ENCODE measurements at places on chromosomes 5 and 9.

DNA sequence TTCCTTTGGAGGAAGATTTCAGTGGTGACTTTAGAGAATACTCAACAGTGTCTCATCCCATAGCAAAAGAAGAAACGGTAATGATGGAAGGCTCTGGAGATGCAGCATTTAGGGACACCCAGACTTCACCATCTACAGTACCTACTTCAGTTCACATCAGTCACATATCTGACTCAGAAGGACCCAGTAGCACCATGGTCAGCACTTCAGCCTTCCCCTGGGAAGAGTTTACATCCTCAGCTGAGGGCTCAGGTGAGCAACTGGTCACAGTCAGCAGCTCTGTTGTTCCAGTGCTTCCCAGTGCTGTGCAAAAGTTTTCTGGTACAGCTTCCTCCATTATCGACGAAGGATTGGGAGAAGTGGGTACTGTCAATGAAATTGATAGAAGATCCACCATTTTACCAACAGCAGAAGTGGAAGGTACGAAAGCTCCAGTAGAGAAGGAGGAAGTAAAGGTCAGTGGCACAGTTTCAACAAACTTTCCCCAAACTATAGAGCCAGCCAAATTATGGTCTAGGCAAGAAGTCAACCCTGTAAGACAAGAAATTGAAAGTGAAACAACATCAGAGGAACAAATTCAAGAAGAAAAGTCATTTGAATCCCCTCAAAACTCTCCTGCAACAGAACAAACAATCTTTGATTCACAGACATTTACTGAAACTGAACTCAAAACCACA is 67.4 kb downstream of the VCAN start:
- DNase-seq: no peak

GRCh38 chr5:158883502-158883901 is 216.2 kb downstream of the EBF1 start:
- no peak for DNase-seq

DNA sequence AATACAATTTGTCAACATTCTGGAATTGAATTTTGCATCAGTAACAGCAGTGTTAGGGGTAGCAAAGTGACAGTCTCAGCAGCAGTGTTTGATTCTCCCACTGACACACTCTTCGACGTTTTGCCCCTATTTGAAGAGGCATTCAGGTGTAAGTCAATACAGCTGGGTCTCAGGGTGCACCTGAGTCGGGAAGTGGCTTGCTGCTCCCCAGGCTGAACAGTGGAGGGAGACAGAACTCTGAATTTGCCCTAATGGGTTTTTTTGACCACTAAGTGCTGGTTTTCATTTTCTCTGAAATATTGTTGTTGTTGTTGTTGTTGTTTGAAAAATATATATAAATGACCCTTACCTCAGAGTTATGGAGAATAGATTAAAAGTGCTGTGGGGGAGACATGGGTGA is 223.2 kb downstream of the TLR4 start:
- DNase-seq: no peak

DNA sequence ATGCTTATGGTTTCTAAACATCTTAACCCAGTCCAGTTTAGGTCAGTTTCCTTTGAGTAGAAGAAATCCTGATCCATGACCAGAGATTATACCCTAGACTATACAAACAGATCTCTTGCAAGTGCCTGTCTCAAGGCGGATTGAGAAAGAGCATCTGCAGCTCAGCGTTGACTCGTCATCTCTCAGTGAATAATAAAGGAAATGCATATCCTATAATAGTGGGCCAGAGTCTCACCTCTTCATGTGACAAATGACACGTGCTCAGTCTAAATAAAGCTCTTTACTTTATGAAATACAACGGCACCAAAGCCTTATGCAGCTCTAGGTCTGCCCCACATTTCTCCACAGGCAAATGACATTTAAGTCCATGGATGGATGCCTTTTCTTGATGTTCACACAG is 179.4 kb upstream of the NR3C1 start:
- DNase-seq: no peak

- DNase-seq: no peak
These were observed 534 bp downstream of the SRFBP1 start for GRCh38 chr5:121962347-121962670.

- no peak for DNase-seq
These were observed 521.3 kb upstream of the TRPC7 start for GRCh38 chr5:136886608-136887007.

DNA sequence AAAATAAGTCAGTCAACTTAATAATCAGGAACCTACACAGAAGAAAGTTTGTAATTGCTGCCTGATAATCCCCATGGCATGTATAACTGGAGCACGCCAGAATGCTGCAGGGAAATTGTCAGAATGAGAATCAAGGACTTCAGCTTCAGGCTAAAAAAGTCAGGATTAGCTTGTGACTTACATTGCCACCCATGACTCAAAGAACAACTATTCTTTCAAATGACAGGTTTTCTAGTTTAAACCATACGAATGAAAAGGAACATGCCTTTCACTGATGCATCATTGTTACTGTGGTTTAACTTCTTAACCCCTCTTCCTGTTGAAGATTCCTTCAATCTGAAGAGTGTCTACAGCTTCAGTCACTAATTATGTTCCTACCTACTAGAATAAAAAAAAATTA is 112.4 kb downstream of the ISL1 start:
- DNase-seq: no peak

DNA sequence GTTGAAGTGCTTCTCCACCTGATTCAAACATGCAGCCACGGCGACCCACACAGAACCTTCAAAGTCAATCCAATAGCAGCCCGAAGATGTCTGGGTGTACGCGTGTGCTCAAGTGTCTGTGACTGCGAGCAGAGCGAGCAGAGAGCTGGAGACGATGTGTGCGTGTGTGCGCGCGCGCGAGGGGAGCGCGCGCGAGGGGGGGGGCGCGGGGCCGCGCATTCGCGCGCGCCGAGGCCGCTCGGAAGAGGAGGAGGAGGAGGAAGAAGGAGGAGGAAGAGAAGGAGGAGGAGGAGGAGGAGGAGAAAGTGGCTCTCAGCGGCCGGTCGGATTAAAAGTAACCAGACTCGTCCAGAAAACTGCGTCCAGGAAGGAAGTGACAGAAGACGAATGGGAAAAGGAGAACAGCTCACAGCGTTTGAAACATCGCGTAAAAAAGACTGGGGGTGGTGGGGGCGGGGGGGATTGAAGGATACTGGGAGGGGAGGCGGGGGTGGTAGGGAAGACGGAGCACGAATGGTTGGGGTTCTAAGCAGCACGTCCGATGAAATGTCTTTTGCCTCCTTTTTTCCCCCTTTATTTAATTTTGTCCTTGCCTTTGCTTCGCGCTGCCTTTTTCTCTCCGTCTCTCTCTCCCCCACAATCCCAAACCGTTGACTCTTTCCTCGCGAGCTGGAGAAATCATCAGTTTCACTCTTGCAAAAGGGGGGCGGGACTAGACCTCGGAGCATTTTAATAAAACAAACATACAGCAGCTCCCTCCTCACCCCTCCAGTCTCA is at the start of gene MEF2C:
MEF2C (minus strand) TSS at position 126 of the 777 bp plus-strand sequence. CDS start 59,396 bp downstream, outside the sequence.
- DNase-seq: no peak

GRCh38 chr5:149559706-149560105 is 8.5 kb upstream of the CSNK1A1 start:
- no peak for DNase-seq

DNA sequence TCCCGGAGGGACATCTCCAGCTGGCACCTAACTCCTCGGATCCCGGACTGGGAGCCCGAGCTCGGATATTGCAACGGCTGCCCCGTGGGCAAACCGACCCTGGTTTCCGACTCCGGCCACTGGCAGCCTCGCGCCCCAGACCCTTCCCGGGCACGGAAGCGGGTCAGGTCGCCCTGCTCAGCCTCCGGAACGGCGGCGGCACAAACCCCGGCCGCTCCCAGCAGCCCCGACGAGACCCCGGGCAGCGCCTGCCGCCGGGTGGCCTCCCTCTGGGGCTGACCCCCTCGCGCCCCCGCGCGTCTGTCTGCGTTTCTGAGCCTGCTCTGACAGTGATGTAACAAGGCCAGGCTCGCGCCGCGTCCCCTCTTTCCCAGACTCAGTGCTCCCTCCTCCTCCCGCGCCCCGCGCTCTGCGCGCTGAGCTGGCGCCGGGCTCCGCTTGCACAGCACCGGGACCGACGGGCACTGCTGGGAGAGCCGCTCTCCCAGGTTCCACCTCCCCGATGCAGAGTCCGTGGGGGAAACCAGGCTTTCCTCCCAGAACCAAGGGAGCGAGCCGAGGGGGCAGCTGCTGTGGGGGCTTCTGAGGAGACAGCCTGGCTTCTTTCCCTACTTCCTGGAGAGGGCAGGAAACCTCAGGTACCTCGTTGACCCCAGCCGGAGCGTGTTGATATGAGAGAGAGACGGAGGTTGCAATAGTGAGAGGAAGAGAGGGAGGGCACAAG is at the start of gene TMEM215:
TMEM215 (plus strand) TSS at position 373 of the 724 bp plus-strand sequence. CDS start 644 bp downstream, outside the sequence.
- DNase-seq: no peak

DNA sequence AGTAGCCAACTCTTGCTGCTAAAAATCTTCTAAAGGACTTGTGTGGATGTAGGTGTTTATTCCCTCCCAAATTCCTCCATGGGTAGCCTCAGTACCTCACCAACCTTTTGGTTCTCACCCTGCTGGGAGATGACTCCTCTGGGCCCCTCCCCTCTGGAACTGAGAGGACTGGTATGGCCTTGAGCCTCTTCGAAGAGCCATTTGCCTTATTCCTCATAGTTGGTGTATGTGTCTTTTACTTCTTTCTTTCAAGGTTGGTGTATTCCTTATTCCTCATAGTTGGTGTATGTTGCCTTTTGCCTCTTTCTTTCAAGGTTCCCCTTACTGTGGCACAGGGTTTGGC is 48.3 kb downstream of the GNAQ start:
- no peak for DNase-seq

DNA sequence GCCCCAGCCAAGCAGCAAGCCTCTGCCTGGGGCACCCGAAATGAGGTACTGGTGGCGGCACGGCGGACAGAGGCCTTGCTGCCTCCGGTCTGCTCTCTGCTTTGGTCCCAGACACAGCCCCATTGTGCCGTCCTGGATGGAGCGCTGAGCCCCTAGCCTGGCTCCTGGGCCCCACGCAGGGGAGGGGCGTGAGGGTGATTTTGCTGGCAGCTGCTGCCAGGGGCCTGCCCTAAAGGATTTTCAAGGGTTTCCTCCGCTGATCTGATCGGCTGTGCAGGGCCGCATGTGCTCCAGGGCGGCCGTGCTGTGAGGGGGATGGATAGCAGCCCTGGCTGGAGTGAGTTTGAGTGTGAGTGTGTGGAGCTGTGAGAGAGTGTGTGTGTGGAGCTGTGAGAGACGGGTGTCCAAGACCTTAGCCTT is 1.3 kb downstream of the GPSM1 start:
- DNase-seq: no peak

GRCh38 chr9:4970970-4971641 is 14.0 kb upstream of the JAK2 start:
- DNase-seq: peak; percentile 33

GRCh38 chr5:52262844-52263243 is 524.9 kb upstream of the ITGA1 start:
- DNase-seq: no peak

GRCh38 chr5:140360681-140361479 is 886 bp downstream of the SLC4A9 start:
- DNase-seq: no peak

GRCh38 chr9:137240318-137240840 is 708 bp upstream of the TUBB4B start:
- DNase-seq: peak; percentile 66

DNA sequence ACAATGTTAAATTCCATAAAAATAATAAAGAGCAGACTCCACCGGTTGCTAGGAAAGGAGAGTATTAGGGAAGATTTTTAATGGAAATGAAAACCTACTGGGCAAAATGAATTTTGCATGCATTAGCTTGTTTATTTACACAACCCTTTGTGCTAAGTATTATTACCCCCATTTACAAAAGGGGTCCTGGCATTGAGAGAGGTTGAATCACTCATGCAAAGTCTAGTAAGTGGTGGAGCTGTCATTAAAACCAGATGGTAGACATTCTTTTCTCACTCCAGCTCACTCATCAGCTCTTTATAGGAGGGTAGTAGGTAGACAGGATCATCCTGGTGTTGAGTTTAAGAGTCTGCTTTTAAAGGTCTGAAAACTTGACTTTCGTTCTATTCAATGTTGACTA is 395.1 kb downstream of the PLK2 start:
- no peak for DNase-seq

DNA sequence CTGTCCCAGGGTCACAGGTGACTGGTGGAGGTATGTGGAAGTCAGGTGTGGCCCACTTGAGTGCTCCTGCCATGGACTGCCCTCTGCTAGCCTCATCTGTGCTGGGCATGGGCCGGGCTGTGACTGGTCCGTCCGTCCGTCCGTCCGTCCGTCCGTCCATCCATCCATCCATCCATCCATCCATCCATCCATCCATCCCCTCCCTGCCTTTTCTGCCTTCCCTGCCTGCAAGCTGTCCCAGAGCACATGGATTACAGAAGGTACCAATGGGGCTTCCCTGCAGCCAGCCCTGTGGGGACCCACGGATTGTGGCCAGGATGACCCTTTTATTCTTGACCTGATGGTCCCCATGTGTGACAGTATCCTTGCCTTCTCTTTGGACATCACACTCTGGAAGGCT is 92.5 kb downstream of the MACROH2A1 start:
- no peak for DNase-seq

DNA sequence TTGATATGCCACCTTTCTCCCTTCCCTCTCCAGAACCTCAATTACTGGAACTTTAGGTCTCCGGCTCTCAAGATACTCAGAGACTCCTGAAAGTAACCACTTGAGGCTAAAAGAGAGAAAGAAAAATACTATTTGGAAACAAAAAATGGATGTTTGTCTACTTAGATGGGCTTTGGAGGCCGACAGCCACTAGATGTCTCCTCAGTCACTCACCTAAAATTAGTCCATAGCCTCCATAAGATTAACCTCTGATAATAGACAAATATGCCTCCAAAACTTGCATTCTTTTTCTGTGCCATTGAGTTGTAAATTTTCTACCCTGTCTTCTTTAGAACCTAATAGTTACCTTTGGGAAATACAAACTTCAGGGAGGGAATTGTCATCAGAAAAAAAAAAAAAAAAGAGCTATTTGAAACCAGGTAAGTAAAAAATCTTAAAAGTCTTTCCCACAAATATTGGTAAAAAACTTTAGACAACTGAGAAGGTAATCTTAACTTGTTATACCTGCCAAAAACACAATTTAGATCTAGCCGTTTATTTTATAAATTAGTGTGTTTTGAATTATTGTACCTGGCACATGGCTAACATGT is 11.2 kb upstream of the PCDH1 start:
- DNase-seq: no peak

- DNase-seq: no peak
These were observed 1.0 kb upstream of the SLIT3 start for GRCh38 chr5:169301986-169302385.

- DNase-seq: no peak
These were observed 71.1 kb upstream of the NR3C1 start for GRCh38 chr5:143474616-143475015.

DNA sequence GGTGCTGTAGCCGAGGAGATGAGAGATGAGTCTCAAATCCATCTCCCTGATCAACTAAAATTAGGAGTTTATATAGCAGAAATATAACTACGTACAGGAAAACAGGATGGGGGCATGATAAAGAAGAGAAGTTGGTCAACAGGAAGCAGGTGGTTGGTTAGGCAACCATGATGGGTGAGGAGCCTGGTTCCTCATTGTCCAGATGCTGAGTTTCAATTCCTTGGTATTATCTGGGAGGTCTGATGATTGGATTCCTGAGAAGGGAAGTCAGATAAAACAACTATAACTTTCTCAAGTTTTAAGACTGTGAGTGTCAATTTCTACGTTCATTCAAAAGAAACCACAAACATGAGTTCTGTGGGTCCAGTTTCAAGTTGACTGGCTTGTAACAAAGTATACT is 323.9 kb downstream of the MTRR start:
- no peak for DNase-seq

GRCh38 chr5:66209350-66209749 is 65.2 kb downstream of the SREK1 start:
- no peak for DNase-seq
